ENCODE measurements at places on chromosomes 5 and 9.

- DNase-seq, result no peak
Measured at GRCh38 chr9:126157423-126157822, 169.2 kb upstream of the MVB12B start.

GRCh38 chr9:70639853-70640814, 225.7 kb upstream of the KLF9 start:
- no peak for DNase-seq

DNA sequence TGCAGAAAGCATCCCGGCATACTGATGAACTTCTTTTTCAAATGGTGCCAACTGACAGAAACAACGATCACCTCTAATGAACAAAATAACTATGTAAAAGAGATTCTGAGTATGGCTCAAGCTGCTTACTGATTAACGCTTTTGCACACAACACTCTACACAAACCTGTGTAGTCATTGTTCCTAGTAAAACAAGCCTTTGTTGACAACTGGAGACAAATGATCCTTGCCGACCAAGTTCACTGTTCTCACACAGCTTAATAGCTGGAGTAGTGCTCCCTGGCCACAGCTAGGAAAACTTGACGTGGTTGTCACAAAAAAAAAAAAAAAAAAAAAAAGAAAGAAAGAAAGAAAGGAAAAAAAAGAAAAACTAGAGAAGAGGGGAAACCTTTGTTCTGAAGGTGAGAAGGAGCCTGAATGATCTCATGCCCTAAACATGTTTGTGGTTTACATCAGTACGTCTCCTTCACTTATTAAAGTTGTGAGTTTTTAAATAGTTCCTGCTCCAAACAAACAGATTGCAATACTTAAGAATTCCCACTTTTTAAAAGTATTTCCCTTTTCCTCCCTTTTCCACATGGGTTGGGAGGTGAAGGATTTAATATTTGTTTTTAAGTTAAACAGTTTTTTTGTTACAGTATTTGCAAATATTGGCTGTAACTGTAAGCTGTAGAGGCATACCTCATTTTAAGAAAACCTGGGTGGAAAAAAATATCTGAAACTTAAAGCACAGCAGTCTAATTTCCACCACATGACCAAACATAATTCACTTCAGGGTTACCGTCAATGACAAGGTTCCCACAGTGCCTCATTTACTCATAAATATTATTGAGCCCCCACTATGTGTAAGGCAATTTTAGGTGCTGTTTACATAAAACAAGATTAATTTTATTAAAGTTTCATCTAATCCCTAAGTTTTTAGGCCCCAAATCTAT, 63.7 kb downstream of the GLIS3 start:
- no peak for DNase-seq

DNA sequence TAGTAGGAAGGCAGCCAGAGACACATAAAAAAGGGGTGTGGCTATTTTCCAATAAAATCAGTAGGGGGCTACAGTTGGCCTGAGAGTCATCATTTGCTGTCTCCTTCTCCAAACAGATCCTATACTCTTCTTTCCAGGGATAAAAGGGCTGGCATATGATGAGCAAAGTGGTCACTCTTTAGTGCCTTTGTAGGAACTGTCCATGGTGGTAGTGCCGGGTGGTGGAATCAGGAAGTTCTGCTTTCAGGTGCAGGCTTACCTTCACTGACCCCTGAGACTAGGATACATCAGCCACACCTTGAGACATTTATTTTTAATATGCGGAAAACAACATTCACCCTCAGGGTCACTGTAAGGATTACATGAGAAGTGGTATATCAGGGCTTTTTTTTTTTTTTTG, 80.8 kb downstream of the ASTN2 start:
- no peak for DNase-seq

GRCh38 chr5:109830955-109831502, 141.3 kb downstream of the MAN2A1 start:
- no peak for DNase-seq

- DNase-seq, result no peak
Measured at GRCh38 chr5:171094356-171094755, 214.7 kb upstream of the TLX3 start.

- no peak for DNase-seq
Measured at GRCh38 chr5:23419115-23419514, 88.3 kb upstream of the PRDM9 start.

- no peak for DNase-seq
Measured at GRCh38 chr5:121384359-121384758, 467.3 kb upstream of the FTMT start.

DNA sequence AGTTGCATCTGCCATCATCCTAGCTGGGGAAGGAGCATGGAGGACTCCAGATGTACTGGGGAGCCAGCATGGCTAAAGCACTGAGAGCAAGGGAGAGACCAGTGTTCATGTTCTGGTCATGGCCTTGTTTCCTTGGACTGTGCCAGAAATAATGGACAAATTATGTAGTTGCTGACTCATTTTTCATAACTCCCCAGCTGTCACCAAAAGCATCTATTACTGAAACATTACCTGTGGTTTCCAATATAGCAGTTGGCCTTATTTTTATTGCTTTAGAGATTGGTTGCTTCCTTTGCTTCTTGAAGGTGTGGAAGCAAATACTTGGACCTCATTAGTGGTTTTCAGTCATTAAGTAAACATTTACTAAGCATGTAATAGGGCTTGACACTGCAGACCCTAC, 11.3 kb downstream of the RALGPS1 start:
- no peak for DNase-seq

- no peak for DNase-seq
Measured at GRCh38 chr5:166163996-166164610, 2127.3 kb upstream of the WWC1 start.

DNA sequence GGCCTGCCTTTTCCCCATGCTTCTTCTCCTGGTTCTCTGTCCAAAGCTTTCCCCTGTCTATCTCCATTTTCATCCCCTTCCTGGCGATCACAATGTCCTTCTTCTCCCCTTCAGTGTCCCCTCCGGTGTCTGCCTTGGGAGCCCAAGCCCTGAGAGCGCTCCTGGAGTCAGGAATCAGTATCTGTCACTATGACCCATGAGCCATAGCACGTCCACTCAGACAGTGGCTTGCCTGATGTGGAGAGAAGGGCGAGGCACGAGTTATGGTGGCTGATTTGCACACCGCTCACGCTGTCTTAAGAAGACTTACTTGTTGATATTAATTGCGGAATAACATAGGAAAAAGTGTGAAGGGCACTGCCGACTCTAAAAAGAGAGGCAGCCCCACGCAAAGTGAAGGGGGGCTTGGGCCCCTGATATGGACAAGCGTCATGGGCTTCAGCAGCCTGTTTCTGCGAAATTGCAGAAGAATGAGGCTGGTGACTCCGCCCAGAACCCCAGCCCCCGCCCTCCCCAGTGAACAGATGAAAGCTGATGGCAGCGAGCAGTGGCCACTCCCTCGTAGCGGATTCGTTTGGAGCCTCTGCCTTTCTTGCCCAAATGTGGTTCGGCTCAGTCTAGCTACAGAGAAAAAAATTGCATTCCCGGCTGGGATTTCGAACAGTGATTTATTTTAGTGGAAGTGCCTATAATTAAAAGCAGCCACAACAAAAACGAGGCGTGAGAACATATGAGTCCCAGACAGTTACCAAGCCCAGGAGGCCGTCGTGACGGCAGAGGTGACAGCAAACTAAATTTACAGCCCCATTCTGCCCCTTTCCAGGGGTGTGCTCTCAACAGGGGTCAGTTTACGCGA, 149.8 kb downstream of the ICE1 start:
- DNase-seq, result no peak

GRCh38 chr5:78467752-78468357, 107.4 kb downstream of the SCAMP1 start:
- no peak for DNase-seq

DNA sequence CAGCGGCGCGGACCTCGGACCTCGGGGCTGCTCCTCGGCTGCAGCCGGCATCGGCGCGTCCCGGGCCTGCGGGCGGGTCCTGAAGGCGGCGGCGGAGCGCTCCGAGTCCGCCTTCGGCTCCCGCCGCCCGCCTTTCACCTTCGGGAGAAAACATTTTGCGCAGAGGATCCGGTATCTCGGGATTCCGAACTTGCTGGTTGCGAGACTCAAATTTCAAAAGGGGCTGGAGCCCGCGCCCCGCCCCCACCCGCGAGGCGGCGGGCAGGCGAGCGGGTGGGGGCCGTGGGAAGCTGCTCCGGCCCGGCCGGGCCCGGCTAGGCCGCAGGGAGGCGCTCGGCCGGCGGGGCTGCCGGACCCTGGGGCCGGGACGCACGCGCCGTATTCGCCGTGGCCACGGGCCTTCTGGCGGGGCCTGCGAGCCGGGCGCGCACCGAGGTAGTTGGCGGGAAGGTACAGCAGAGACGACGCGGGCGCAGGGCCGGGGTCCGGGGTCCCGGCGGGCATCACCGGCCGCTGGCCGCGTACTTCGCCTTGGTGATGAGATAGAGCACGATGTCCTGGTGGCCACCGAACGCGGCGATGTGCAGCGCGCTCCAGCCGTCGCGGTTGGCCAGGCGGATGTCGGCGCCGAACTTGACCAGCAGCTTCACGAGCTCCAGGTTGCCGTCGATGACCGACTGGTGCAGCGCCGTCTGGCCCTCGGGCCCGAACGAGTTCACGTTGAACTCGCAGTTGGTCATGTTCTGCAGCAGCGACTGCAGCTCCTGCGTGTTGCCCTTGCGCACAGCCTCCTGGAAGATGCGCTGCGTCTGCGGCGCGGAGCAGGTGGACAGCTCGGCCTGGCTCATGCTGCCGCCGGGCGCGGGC, 757 bp downstream of the NRARP start:
- peak; percentile 52 for DNase-seq

DNA sequence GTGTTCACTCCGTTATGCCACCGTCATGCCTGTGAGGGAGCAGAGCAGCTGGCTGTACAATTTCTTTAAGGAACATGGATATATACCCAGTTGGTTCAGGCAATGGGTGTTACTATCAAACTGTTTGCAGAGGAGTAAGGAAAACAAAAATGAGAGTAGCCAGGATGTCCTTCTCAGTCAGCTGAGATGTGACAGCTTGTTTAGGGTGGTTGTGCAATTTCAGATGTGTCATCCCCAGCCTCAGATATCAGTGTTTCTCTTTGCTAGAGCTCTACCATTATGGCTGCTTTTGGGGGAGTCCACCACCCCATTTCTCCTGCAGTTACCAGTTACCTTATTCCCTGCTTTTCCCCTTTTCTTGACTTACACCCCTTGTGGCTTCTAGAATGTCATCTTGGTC, 135.2 kb upstream of the SLC24A2 start:
- no peak for DNase-seq

- DNase-seq, result no peak
Measured at GRCh38 chr5:125480911-125481310, 734.5 kb upstream of the ZNF608 start.

DNA sequence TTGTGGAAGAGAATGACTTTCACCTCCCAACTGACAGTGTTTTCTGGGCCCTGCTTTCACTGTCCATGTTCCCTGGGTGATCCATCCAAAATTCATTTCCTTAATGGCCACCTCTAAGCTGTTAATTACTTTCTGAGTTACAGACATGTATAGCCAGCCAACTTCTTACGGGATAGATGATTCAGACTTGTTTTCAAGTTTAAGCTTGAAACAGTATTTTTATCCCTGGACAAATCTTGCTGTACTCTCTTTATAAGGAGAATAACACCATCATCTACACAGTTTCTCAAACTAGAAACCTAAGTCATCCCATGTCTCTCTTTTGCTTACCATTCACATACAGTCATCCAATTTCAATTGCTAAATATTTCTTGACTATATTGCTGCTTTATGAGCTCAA, 6.9 kb downstream of the FAM174A start:
- no peak for DNase-seq

GRCh38 chr9:68741704-68742332, 36.8 kb downstream of the PIP5K1B start:
- DNase-seq, result no peak

DNA sequence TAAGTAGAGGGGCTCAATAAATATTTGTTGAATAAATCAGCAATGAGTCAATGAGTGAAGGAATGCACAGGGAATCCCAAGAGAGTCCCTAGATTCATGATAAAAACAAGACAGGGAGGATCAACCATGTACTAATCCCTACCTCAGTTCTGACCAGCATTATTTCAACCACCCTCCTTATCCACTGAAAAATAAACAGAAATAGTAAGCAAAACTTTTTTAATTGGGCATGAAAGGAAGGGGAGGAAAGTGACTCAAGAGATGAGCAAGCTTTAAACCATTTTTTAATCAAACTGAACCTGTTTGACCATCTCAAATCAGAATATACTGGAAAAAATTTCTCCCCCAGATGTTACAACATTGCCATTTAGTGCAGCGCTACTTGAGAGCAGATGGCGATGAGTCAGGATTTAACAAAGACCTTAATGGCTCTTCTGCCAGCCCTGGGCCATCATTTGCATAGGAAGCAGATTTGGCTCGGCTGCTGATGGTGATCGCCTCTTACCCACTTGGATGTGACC, 194.8 kb upstream of the SLC30A5 start:
- no peak for DNase-seq

GRCh38 chr5:172797771-172798191, 26.8 kb upstream of the DUSP1 start:
- DNase-seq, result no peak

DNA sequence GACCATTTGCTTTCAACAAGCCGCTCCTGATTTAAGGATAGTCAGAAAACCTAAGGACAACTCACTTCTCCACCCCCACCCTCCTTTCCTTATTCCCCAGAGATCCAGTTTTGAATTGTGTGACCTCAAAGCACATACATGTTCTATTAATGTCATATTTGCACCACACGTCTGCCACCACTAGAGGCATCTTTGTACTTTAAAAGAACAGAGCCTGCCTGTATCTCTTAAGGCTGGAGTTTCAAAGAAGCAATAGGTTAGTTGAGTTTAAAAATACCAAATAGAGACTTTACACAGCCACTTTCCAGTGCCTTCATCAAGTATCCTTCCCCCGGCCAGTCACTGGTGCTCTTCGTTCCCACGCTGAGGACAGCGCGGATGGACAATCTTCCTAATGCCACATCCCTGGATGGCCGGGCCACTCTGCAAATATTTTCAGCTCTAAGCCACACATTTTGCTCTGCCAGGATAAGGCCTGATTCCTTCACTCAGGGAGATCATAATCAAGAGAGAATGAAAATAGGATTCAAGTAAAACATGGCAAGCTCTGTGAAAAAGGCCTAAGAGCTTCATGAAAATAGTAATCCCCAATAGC, 146.3 kb downstream of the SNCAIP start:
- DNase-seq, result no peak

DNA sequence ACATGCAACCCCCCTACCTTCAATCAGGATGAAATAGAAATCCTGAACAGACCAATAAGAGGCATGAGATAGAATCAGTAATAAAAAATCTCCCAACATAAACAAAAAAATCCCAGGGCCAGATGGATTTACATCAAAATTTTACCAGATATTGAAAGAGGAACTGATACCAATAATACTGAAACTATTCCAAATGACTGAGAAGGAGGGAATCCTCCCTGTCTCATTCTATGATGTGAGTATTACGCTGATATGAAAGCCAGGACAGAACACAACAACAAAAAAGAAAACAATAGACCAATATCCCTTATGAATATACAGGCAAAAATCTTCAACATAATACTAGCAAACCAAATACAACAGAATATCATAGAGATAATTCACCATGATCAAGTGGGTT, 109.0 kb upstream of the SMC2 start:
- DNase-seq, result no peak

Data from stimulated activated CD4-positive, alpha-beta T cell treated with anti-CD3 and anti-CD28 coated beads, Interleukin-2, amount 100 ng/mL, for 24 hours (primary cell).